Activated T-helper 17 cell treated with anti-CD3 and anti-CD28 coated beads, Interleukin-2, amount 50 U/mL, for 72 hours (primary cell): ENCODE measurements at places on chromosomes 6 and 20.

DNA sequence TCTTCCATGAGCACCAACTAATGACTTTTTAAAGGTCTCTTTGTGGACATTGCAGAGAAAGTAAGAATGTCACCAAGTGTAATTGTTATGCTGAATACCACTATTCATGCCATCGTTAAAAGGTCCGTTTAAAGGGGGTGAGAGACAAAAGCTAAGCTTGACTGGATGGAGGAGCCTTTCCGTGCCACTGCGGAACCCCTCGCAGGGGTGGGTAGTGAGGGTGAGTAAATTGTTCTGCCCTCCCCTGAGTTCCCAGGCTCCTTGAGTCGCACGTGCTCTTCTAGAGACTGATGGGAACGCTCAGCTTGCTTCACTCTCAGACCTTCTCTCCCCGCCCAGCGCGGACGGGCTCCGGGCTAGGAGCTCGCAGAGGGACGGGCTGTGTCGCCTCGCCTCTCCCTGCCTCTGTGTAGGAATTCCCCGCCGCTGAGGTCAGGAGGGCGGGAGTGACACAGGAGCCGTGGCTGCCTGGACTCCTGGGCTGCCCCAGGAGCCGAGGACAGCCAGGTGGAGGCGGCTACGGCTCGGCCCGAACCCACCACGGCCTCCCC lies 314.8 kb upstream of the QKI start:
- ATAC-seq, result no peak

GRCh38 chr6:105833959-105834947 lies 251.9 kb upstream of the PRDM1 start:
- ATAC-seq, result no peak

DNA sequence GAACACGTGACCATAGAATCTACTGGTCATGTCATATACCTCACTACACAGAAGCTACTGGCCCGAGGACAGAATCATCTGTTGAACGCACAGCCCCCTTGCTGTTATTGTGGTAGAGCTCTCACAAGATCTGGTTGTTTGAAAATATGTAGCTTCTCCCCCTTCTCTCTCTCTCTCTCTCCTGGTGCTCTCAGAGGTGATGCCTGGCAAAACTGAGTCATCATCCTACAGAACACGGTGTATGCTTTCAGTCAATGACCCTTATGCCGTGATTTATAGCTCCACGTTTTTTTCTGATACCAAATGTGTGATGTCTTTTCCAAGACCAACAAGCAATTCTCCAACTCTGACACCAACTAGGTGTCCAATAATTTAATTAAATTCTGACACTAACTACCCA lies 13.0 kb upstream of the RBM24 start:
- no peak for ATAC-seq

DNA sequence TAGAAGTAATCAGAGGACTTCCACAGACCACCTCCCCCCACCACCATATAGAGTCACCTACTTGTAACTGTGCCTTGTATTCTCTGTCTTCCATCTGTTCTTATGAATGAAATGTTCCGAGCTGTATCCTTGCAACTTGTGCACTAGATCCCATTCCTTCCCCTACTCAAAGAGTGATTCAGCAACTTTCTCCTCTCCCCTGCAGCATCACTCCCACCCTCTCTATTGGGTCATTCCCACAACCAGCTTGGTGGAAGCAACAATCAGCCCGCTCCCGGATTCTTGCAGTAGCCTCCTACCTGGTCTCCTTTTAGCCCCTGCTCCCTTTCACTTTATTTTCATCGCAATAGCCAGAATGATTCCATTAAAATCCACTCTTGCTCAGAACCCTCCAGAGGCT lies 34.9 kb upstream of the REV3L start:
- ATAC-seq, result no peak

- ATAC-seq, result no peak
Observed at GRCh38 chr6:62146954-62147853, 138.8 kb downstream of the KHDRBS2 start.

GRCh38 chr6:106360989-106361430 lies 493 bp downstream of the CRYBG1 start:
- peak; percentile 63 for ATAC-seq
